ENCODE measurements at places on chromosomes 6 and 20. TPM values are rescaled to one million over a fixed set of nuclear protein-coding genes. Genes with fewer than 3 reads are reported as not detected.

Gene MUC21
- not detected for total RNA-seq

Gene CD109
- 16.8 TPM for total RNA-seq

Gene LRRC73
- total RNA-seq: not detected

Gene ZBTB46
- 18.7 TPM for total RNA-seq

Gene SLC13A3
- total RNA-seq: 2.9 TPM

Gene COL11A2
- total RNA-seq: 1.0 TPM

Gene PNPLA1
- total RNA-seq: not detected

Gene ATP9A
- total RNA-seq: 98.4 TPM

Gene RBM38
- 5.1 TPM for total RNA-seq

Gene PEX6
- 13.0 TPM for total RNA-seq

Gene E2F1
- total RNA-seq: 2.2 TPM

Gene TRIM15
- total RNA-seq: not detected

Gene C6orf58
- total RNA-seq: not detected

Gene UBD
- total RNA-seq: 2.0 TPM

Gene SNX14
- 126 TPM for total RNA-seq

Gene SRSF12
- not detected for total RNA-seq

Gene CCN5
- 1,283 TPM for total RNA-seq

Gene GINS1
- 0.73 TPM for total RNA-seq

Data from breast epithelium (tissue), 4 donors.